Activated T-cell treated with anti-CD3 and anti-CD28 coated beads, Interleukin-2, amount 50 U/mL, for 72 hours (primary cell): ENCODE measurements at places on chromosomes 6 and 20. TPM values are rescaled to one million over a fixed set of nuclear protein-coding genes. Genes with fewer than 3 reads are reported as not detected.

Gene FRMD1
- total RNA-seq: 0.05 TPM

DNA sequence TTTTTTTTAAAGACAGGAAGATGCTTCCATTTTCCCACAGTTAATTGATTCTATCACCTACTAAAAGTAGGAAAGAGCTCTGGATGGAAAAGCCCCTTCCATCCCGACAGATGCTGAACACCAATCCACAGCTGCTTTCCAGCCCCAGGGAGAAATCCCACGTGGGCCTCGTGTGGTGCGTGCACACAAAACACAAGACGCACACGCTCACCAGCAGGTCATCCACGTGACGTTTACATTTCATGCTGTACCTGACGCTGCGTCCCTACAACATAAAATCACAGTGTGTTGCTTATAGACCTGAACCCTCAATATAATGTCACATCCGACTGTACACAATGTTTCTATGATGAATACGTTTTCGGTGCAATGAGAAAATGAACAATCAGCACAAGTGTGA is 50.2 kb upstream of the DACT2 start:
- H3K4me1 ChIP-seq: no peaks in the 10 kb centered on the region
- no peak overlapping the region for H3K4me3 ChIP-seq
- H3K36me3 ChIP-seq: no peaks in the 10 kb centered on the region
- H3K27ac ChIP-seq: no peak overlapping the region

- peak overlapping the region; percentile 93 for H3K27ac ChIP-seq
- H3K4me3 ChIP-seq: peak overlapping the region; percentile 17
- H3K36me3 ChIP-seq: peaks cover 50% of the 10 kb centered on the region
- H3K4me1 ChIP-seq: peaks cover 57% of the 10 kb centered on the region
- no peak for DNase-seq
These were observed 62.3 kb downstream of the STK4 start for GRCh38 chr20:45028424-45029136.

- H3K36me3 ChIP-seq: peaks cover 1% of the 10 kb centered on the region
- H3K4me3 ChIP-seq: no peak overlapping the region
- H3K4me1 ChIP-seq: no peaks in the 10 kb centered on the region
- no peaks in the 10 kb centered on the region for H3K27me3 ChIP-seq
- DNase-seq: no peak
These were observed 48.6 kb downstream of the TMEM170B start for GRCh38 chr6:11586117-11586516.

GRCh38 chr6:139882977-139883728 is 508.7 kb upstream of the CITED2 start:
- peaks cover under 1% of the 10 kb centered on the region for H3K27me3 ChIP-seq
- no peaks in the 10 kb centered on the region for H3K36me3 ChIP-seq
- no peak for DNase-seq
- no peaks in the 10 kb centered on the region for H3K4me1 ChIP-seq
- no peak overlapping the region for H3K4me3 ChIP-seq

Gene HRH3
- total RNA-seq: not detected

Gene KIF13A
- total RNA-seq: 0.10 TPM

Gene TMEM151B
- 0.25 TPM for total RNA-seq

Gene IL17A
- 2.8 TPM for total RNA-seq

DNA sequence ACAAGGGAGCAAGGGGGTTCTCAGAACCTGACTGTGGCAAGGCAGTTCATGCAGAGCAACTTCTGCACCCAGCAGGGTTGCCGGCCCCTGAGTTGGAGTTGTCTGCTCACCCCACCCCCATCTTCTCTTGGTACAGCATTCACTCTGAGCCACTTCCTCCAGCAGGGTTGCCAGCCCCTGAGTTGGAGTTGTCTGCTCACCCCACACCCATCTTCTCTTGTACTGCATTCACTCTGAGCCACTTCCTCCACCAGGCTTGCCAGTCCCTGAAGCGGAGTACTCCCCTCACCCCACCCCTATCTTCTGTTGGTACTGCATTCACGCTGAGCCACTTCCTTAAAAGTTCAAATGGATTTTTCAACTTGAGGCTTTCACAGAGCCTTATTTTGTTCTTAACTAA is 79.7 kb upstream of the SYNDIG1 start:
- no peaks in the 10 kb centered on the region for H3K36me3 ChIP-seq
- no peak overlapping the region for H3K27ac ChIP-seq
- no peaks in the 10 kb centered on the region for H3K27me3 ChIP-seq
- H3K4me3 ChIP-seq: no peak overlapping the region
- peak; percentile 38 for DNase-seq

- H3K27ac ChIP-seq: no peak overlapping the region
- peaks cover 31% of the 10 kb centered on the region for H3K4me1 ChIP-seq
- peak overlapping the region; percentile 68 for H3K4me3 ChIP-seq
- H3K27me3 ChIP-seq: peaks cover 3% of the 10 kb centered on the region
- peak; percentile 51 for DNase-seq
- H3K36me3 ChIP-seq: no peaks in the 10 kb centered on the region
These were observed 2.5 kb downstream of the MYMX start for GRCh38 chr6:44219053-44219814.

Gene COL12A1
- total RNA-seq: not detected

GRCh38 chr6:32973144-32974015 is 5.0 kb downstream of the BRD2 start:
- peaks cover 39% of the 10 kb centered on the region for H3K4me1 ChIP-seq
- peak; percentile 72 for DNase-seq
- H3K4me3 ChIP-seq: peak overlapping the region; percentile 86
- H3K27me3 ChIP-seq: no peaks in the 10 kb centered on the region

- DNase-seq: peak; percentile 63
- peaks cover 6% of the 10 kb centered on the region for H3K4me1 ChIP-seq
- peaks cover 2% of the 10 kb centered on the region for H3K36me3 ChIP-seq
- no peak overlapping the region for H3K27ac ChIP-seq
- H3K4me3 ChIP-seq: no peak overlapping the region
These were observed 58.7 kb downstream of the VAPB start for GRCh38 chr20:58447511-58448391.

- peaks cover 11% of the 10 kb centered on the region for H3K36me3 ChIP-seq
- H3K27ac ChIP-seq: no peak overlapping the region
- H3K4me1 ChIP-seq: no peaks in the 10 kb centered on the region
- H3K27me3 ChIP-seq: no peaks in the 10 kb centered on the region
These were observed 143.4 kb downstream of the PTPRK start for GRCh38 chr6:128376952-128377503.

- H3K27me3 ChIP-seq: peaks cover 10% of the 10 kb centered on the region
- no peak overlapping the region for H3K27ac ChIP-seq
- no peak overlapping the region for H3K4me3 ChIP-seq
- H3K36me3 ChIP-seq: no peaks in the 10 kb centered on the region
These were observed 38.3 kb downstream of the HNF4A start for GRCh38 chr20:44393608-44394451.

Gene PAK5
- not detected for total RNA-seq

Gene HCK
- 1.1 TPM for total RNA-seq

DNA sequence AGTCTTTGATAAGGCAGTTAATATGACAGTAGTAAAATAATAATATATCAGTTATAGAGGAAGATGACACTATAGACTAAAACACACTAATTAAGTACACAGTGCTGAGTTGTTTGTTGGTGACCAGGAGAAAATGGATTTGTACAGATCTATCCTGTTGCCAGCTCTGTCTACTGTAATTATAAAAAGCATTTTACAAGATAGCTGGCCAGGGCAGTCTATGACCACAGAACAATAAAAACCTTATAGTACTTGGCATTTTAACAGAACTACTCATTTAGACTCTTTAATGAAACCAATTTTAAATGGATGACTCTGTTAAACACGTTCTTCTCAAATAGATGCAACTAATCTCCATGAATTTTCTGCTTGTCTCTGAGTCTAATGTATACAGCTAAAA is 367.5 kb downstream of the BTBD9 start:
- H3K36me3 ChIP-seq: peaks cover 5% of the 10 kb centered on the region
- no peaks in the 10 kb centered on the region for H3K27me3 ChIP-seq
- no peak for DNase-seq

DNA sequence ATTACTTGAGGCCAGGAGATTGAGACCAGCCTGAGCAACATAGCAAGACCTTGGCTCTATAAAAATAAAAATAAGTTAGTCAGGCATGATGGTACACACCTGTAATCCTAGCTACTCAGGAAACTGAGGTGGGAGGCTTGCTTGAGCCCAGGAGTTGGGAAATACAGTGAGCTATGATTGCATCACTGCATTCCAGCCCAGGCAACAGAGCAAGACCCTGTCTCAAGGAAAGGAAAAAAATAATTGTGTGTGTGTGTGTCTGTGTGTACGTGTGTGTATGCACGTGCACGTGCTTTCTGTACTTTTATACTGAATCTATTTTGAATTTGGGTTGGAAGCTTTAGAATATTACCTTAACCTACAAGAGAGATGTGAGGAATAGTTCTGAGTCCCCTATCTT is 58.9 kb downstream of the KIZ start:
- H3K27me3 ChIP-seq: no peaks in the 10 kb centered on the region
- no peaks in the 10 kb centered on the region for H3K4me1 ChIP-seq
- H3K27ac ChIP-seq: no peak overlapping the region
- DNase-seq: no peak
- no peak overlapping the region for H3K4me3 ChIP-seq

- H3K4me3 ChIP-seq: no peak overlapping the region
- H3K27ac ChIP-seq: no peak overlapping the region
- DNase-seq: no peak
- no peaks in the 10 kb centered on the region for H3K4me1 ChIP-seq
- H3K36me3 ChIP-seq: no peaks in the 10 kb centered on the region
These were observed 274.3 kb downstream of the QKI start for GRCh38 chr6:163688739-163689362.

DNA sequence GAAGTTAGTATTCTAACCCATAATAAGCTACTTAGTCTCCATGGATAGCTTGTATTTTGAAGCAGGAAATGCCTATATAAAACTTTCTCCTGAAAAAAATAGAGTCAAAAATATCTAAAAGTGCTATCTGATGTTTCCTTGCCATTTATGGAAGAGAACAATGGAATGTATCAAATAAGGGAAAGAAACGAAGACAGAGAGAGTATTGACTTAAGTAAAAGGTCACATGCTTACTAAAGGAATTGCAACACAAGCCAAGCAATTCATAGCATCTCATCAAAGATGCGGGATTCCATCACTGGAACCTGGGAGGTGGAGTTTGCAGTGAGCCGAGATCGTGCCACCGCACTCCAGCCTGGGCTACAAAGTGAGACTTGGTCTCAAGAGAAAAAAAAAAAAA is 112.9 kb upstream of the DTNBP1 start:
- peak overlapping the region; percentile 98 for H3K27ac ChIP-seq
- peak overlapping the region; percentile 58 for H3K4me3 ChIP-seq
- no peaks in the 10 kb centered on the region for H3K27me3 ChIP-seq
- H3K4me1 ChIP-seq: peaks cover 89% of the 10 kb centered on the region

Gene DZANK1
- 3.0 TPM for total RNA-seq

- no peaks in the 10 kb centered on the region for H3K4me1 ChIP-seq
- no peak overlapping the region for H3K27ac ChIP-seq
- no peak for DNase-seq
- no peaks in the 10 kb centered on the region for H3K27me3 ChIP-seq
- H3K4me3 ChIP-seq: no peak overlapping the region
These were observed 461.9 kb downstream of the KIF16B start for GRCh38 chr20:16111172-16111832.

DNA sequence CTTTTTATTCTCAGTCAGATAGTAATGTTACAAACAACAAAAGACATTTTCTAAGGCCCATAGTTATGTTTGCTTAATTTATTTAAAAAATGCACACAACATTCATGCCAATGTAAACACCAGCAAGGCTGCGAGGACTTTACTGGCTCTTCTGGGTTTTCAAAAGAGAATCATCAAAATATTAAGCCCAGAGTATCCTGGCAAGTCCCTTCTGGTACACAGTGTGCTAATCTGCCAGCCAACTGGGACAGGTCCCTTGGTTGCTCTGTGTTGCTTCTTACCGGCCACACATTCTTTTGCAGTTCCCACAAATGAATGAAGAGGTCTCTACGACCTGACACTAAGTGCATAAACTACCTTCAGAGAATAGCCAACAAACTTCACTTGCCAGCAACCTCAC is 42.6 kb upstream of the SPDEF start:
- H3K4me1 ChIP-seq: peaks cover 23% of the 10 kb centered on the region
- no peaks in the 10 kb centered on the region for H3K27me3 ChIP-seq
- H3K36me3 ChIP-seq: no peaks in the 10 kb centered on the region
- DNase-seq: no peak
- no peak overlapping the region for H3K27ac ChIP-seq
- no peak overlapping the region for H3K4me3 ChIP-seq

Gene TREML4
- not detected for total RNA-seq

GRCh38 chr6:168137024-168137423 is 58.0 kb upstream of the FRMD1 start:
- peaks cover 6% of the 10 kb centered on the region for H3K27me3 ChIP-seq
- no peak overlapping the region for H3K4me3 ChIP-seq
- no peaks in the 10 kb centered on the region for H3K36me3 ChIP-seq
- DNase-seq: no peak
- no peak overlapping the region for H3K27ac ChIP-seq

- no peak for DNase-seq
- H3K4me3 ChIP-seq: no peak overlapping the region
- no peaks in the 10 kb centered on the region for H3K36me3 ChIP-seq
- no peak overlapping the region for H3K27ac ChIP-seq
- no peaks in the 10 kb centered on the region for H3K4me1 ChIP-seq
- no peaks in the 10 kb centered on the region for H3K27me3 ChIP-seq
These were observed 43.4 kb upstream of the TRAM2 start for GRCh38 chr6:52620055-52620905.

GRCh38 chr6:26401389-26401986 is 587 bp upstream of the BTN3A1 start:
- H3K36me3 ChIP-seq: peaks cover 16% of the 10 kb centered on the region
- peaks cover 42% of the 10 kb centered on the region for H3K4me1 ChIP-seq
- peak overlapping the region; percentile 97 for H3K4me3 ChIP-seq
- H3K27me3 ChIP-seq: no peaks in the 10 kb centered on the region
- no peak for DNase-seq

Gene OOEP
- total RNA-seq: 0.77 TPM

- no peaks in the 10 kb centered on the region for H3K4me1 ChIP-seq
- DNase-seq: no peak
- no peak overlapping the region for H3K27ac ChIP-seq
- peaks cover 30% of the 10 kb centered on the region for H3K27me3 ChIP-seq
- no peaks in the 10 kb centered on the region for H3K36me3 ChIP-seq
These were observed 75.5 kb downstream of the HMGN3 start for GRCh38 chr6:79158856-79159516.

Gene FAM209B
- 1.3 TPM for total RNA-seq

DNA sequence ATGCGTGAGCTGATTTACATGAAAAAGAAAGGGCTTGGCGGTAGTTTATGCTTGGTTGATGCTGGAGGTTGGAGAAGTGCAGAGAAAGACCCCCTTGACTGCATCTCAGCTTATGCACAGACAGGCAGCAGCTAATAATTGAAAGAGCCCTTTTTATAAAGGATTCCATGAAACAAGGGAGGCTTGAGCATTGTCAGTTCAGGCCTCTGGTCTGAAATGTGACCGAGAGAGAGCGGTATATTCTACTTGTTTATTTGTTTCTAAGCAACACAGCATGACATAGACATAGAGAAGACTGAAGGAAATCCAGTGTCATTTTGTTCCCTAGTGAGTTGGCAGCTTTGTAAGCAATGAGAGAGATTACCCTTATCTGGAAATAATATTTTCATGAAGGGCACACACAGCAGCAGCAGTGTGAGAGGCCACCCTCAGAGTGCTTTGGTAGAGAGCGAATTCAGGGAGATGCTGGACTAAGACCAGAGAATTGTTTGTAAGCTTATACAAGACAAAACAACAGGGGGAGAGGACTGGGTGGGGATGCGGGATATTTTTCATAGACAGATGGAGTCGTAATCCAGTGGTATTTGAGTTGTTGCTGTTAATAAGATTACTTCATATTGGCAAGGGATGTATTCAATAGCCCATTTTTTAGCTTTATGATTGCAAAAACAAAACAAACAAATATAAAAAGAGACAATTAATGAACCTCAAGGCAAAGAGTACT is 34.6 kb upstream of the LAMA2 start:
- DNase-seq: no peak
- no peak overlapping the region for H3K27ac ChIP-seq
- H3K36me3 ChIP-seq: no peaks in the 10 kb centered on the region
- H3K4me3 ChIP-seq: no peak overlapping the region
- no peaks in the 10 kb centered on the region for H3K4me1 ChIP-seq

Gene KHDC1L
- total RNA-seq: not detected
